ENCODE measurements at places on chromosomes 1 and 21.
A peak's percentile ranks its signal among the peaks of the same experiment; 100 is the strongest.

GRCh38 chr1:9494936-9495758 lies 44.1 kb upstream of the SLC25A33 start:
- DNase-seq = peak; percentile 57

- DNase-seq = no peak
These were observed 8.2 kb downstream of the SIM2 start for GRCh38 chr21:36706951-36707762.

DNA sequence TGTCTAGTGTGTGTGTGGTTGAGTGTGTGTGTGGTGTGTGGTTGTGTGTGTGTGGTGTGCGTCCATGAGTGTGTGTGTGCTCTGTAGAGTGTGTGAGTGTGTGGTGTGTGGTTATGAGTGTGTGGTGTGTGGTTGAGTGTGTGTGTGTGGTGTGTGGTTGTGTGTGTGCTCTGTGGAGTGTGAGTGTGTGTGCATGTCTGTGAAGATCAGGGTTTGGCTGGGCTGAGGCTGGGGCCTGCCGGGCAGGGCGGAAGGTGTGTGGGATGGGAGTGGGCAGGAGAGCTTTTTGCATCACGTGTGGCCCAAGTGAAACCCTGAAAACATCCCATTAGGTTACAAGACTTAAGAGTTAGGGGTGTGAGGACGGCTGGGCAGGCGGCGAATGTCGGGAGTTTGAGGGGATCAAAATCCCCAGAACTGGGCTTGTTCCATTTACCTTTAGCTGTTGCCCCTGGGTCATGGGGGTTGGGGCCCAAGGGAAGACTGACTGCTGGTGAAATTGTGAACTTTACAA lies 2.9 kb upstream of the FCMR start:
- no peak for DNase-seq

DNA sequence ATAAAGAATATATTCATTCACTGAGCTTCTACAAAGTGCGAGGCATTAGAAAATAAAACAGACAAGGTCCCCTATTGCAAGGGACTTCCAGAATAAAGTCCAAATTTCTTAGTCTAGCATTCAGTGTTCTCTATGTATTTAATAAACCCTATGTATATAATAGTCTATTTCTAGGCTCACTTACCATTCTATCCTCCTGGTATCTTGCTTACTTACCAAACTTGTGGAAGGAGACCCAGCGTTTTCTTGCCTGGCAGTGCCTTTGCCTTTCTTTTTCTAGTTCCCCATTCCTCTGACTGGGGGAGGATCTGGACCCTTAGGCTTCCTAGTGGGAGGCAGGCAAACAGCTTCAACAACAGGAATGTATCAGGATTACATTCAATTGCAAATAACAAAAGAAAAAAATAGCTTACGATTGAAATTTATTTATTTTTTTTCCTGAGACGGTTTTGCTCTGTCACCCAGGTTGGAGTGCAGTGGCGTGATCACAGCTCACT lies 690 bp upstream of the RNF19B start:
- no peak for DNase-seq

DNA sequence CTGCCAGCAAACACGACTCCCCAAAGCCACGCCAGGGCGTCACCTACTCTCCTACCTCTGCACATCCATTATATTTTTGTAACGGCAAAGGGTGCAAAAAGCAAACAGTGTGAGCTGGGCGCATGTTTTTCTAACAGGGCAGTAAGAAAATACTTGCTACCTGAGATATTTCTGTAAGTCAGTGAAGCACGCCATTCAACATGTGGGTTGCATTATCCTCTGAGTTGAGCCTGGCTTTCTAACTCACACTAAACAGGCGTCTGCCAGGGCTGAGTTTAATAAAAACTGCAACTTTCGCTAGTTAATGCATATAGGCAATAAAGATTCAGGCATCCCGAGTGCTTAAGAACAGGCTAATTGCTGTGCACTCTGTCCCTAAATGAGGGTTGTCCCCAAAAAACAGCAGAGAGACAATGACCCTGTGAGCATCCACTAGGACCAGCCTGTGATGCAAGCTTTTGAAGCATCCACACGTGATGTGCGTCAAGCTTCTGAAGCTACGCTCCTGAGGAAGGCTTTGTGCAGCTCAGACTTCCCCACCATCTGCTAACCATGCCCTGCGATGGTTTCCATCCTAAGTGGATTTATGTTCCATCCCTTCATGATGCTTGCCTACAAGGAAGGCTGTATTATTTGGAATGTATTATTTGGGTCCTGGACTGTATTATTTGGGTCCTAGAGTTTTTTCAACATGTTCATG lies 70.0 kb upstream of the SIM2 start:
- DNase-seq = no peak

GRCh38 chr1:168085401-168085872 lies 51.3 kb downstream of the GPR161 start:
- DNase-seq = no peak

- DNase-seq = no peak
These were observed 636.9 kb downstream of the KIF26B start for GRCh38 chr1:245791410-245792312.

GRCh38 chr1:86775395-86775794 lies 71.0 kb downstream of the SH3GLB1 start:
- no peak for DNase-seq

DNA sequence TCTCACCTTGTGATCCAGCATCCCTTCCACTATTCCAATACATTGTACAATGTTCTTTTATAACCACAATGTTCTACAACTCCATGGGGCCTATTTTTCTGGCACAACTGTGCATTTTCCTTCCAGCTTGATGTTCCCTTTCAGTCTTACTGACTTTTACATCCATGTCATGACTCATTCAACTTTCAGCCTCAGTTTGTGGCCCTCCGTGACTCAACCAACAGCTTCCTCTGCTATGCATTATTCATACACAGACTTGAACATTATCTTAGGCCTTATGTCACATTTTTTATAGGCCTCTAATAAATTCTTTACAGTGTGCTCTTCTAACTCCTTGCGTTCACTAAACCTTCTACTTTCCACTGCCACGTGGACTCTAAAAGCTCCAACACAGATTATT lies 119.4 kb upstream of the PRMT6 start:
- no peak for DNase-seq

DNA sequence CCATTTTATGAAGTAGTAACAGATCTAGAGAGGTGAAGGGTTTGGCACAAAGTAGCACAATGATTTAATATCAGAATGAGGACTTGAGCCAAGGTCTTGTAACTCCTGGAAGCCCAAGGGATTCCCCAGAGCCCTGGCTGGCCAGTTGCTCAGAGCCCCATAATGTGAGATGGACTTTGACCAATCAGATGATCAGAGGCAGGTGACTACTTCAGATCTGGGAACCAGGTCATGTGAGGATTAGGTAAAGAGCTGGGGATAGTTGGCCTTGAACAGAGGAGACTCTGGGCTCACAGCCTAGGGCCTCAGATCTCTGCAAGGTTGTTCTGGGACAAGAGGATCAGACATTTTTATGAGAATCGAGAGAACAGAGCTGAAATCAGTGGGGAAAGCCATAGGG lies 18.9 kb downstream of the SHISAL2A start:
- DNase-seq = no peak

GRCh38 chr1:37661401-37661800 lies 26.7 kb upstream of the RSPO1 start:
- no peak for DNase-seq

GRCh38 chr1:93753791-93754763 lies 72.4 kb upstream of the BCAR3 start:
- DNase-seq = no peak

GRCh38 chr1:168719306-168720111 lies 9.5 kb downstream of the DPT start:
- DNase-seq = no peak

GRCh38 chr1:232201024-232201423 lies 428.9 kb downstream of the SIPA1L2 start:
- no peak for DNase-seq

- no peak for DNase-seq
These were observed 11.5 kb upstream of the HCRTR1 start for GRCh38 chr1:31605908-31606427.

- no peak for DNase-seq
These were observed 288.7 kb upstream of the USP25 start for GRCh38 chr21:15441060-15441493.

- no peak for DNase-seq
These were observed 78.0 kb downstream of the HLX start for GRCh38 chr1:220957233-220957605.

GRCh38 chr21:38958940-38959691 lies 153.4 kb downstream of the ETS2 start:
- no peak for DNase-seq

- DNase-seq = peak; percentile 39
These were observed at the start of gene NFIA for GRCh38 chr1:61082311-61083012. Gene NFIA (plus strand): TSS chr1:61082561.

GRCh38 chr1:191579019-191579418 lies 579.2 kb upstream of the RGS18 start:
- no peak for DNase-seq

- no peak for DNase-seq
These were observed 407.1 kb downstream of the LMO4 start for GRCh38 chr1:87735750-87736149.

DNA sequence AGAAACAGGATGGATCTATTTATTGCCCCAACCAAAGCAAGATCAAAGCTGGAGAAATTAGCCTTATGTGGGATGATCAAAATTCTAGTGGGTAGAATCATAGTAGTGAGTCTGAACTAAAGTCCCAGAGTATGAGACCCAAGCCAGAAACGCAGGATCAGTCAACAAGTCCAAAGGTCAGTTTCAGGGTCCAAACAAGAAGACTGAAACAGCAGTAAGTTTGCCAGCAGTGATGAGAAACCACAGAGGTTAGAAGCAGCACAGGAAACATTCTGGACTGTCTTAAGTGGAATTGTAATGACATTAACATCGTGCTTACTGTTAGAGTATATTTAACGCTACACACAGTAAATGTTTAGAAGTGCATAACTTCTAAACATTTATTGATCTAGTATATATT lies 251.0 kb downstream of the LRRIQ3 start:
- no peak for DNase-seq

DNA sequence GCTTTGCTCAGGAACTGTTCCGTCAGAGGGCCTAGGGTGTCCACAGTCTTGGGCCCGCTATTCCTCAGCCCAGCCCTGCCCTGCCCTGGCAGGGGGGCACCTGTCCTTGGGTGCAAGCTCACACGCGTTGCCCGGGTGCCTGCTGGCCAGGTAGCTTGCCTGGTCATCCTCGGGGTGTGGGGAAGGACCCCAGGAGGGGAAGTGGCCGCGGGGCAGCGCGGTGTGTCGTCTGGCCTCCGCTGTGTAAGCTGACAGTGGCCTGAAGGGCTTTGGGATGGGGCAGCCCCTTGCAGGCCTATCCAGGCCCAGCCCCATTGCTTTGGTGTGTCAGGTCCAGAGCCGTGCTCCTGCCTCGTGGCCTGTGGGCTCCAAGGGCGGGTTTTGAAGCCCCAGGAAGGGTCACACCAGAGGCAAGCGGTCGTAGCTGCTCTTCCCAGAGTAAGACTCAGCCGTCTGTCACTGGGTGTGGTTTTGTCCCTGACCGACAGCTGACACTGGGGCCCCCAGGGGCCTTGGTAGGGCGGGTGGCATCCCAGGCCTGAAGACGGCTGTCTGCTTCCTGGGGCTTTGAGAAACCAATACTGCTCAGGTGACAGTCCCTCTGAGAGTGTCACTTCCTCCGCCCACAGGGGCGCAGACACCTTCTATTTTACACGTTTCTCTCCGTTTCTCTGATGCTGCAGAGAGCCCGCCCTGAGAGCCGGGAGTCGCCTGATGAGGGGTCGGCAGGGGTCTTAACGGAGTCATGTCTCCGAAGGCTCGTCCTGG lies 72.1 kb downstream of the SKI start:
- peak; percentile 90 for DNase-seq

GRCh38 chr1:6246497-6247467 lies 2.8 kb downstream of the HES3 start:
- peak; percentile 75 for DNase-seq

DNA sequence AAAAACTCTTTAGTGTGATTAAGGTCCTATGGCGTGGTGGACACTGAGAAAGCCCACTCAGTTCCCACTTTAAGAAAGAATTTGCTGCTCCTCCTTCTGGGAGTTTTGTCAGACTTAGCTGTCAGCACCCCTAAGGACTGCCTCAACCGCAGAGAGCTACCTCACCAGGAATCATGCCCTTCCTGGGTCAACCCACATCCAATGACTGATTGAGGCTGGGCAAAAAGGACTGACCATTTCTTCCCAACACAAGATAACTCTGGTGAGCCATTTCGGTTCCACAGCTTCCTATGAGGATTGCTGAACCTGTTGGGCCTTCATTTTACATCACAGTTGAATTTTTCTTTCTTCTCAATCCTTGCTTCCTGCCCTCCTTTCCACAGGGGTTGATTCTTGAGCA lies 197.9 kb downstream of the NCAM2 start:
- no peak for DNase-seq

DNA sequence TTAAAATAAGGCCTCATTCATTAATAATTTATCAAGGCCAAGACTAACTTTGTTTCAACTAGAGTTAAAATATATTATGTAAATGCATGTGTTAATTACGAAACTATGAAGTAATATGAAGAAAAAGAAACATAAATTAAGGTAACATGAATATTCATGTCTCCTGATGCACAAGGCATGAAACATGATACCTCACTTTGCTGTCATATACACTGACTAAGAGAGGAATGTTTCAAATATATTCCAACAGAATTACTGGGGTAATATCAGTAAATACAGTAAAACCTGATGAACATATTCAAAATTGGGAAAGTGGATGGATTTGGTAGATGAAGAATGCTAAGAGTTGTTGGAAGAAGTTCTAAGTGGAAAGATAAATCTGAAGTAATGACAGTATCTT lies 274.6 kb downstream of the LRRC7 start:
- no peak for DNase-seq

DNA sequence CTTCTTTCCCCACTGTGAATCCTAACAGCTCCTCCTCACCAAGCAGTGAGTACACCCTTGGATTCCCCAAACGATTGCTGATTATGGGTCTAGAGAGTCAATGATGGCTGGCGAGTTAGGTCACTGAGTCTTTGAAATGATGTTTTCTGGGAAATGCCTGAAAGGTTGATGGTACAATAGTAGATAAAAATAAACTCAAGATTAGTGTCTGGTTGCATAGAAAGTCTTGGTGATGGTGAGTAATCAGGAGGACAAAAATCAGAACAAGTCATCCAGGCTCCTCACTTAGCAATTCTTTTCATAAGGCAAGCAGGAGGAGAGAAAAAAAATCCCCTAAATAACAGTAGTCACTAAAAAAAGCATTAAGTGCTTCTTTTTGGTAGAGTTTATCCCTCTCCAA lies 22.6 kb downstream of the HLX start:
- DNase-seq = no peak

All from CD4-positive, alpha-beta memory T cell (primary cell).